ENCODE measurements at places on chromosomes 7 and 10. TPM values are rescaled to one million over a fixed set of nuclear protein-coding genes. Genes with fewer than 3 reads are reported as not detected.

ADCY1 gene
- total RNA-seq = not detected

GRCh38 chr10:43350156-43350555 is 21.3 kb upstream of the FXYD4 start:
- no peak for DNase-seq
- H3K36me3 ChIP-seq = no peaks in the 10 kb centered on the region
- no peaks in the 10 kb centered on the region for H3K4me1 ChIP-seq
- peaks cover 3% of the 10 kb centered on the region for H3K27me3 ChIP-seq
- no peak overlapping the region for H3K4me3 ChIP-seq

DNA sequence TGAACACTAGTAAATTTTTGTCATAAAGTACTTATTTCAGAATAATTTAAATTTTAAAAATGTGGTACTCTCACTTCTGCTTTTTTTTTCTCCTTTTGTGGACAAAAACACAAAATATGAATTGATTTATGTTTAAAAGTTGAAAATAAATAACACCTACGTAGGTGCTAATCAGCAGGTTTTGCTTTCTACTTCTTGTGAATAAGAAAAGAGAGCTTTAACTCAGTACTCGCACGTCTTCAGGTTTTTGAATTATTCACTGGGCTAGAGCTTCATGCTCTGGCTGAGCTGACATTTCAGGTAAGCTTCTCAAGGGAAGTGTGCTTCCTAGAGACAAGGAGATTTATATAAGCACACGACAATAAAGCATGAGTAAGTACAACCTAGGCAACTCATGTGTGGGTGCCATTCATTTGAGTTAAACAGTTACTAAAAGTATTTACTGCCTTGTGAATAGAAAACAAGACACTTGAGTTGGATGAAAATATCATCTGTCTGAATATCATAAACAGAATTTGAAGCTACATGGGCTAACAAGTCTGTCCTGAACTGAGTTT is 190.0 kb upstream of the POT1 start:
- H3K27ac ChIP-seq = no peak overlapping the region
- no peaks in the 10 kb centered on the region for H3K4me1 ChIP-seq
- no peak overlapping the region for H3K4me3 ChIP-seq
- no peaks in the 10 kb centered on the region for H3K27me3 ChIP-seq
- H3K36me3 ChIP-seq = no peaks in the 10 kb centered on the region

NIPSNAP2 gene
- 80.6 TPM for total RNA-seq

DNA sequence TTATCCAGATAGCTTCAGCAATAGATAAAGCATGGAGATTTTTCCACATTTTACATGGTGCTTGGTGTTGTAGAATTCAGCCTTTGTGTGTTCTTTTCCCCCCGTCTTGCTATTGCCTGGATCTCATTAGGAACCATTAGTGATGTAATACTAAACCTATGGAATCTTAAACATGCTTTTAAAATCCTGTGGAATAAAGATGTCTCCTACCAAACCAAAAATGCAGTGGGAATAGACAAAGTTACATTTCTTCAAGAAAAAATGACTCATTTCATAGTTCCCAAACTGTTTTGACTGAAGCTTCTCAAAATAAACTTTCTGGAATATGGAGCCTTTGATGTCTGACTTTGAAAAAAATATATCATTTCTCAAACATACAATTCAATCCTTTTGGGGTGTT is 44.0 kb downstream of the CALD1 start:
- peak overlapping the region; percentile 85 for H3K27ac ChIP-seq
- H3K36me3 ChIP-seq = no peaks in the 10 kb centered on the region
- H3K27me3 ChIP-seq = no peaks in the 10 kb centered on the region

- no peak overlapping the region for H3K27ac ChIP-seq
- H3K36me3 ChIP-seq = no peaks in the 10 kb centered on the region
- DNase-seq = no peak
These were observed 7.6 kb downstream of the NDST2 start for GRCh38 chr10:73803680-73804286.

GRCh38 chr10:100519311-100520051 is at the start of gene SEC31B:
TSS of gene SEC31B (minus strand) at chr10:100519861. CDS start at chr10:100516952, 2,909 bp downstream.
- no peak for DNase-seq
- no peaks in the 10 kb centered on the region for H3K4me1 ChIP-seq
- no peak within 1 kb of the TSS for H3K27ac ChIP-seq
- H3K36me3 ChIP-seq = no peaks in the 10 kb centered on the region
- peak within 1 kb of the TSS; percentile 28 for H3K4me3 ChIP-seq

- DNase-seq = no peak
- H3K27me3 ChIP-seq = no peaks in the 10 kb centered on the region
- no peaks in the 10 kb centered on the region for H3K4me1 ChIP-seq
- H3K27ac ChIP-seq = no peak overlapping the region
- H3K36me3 ChIP-seq = no peaks in the 10 kb centered on the region
These were observed 243.5 kb upstream of the ZNF32 start for GRCh38 chr10:43892062-43892770.

- H3K4me1 ChIP-seq = no peaks in the 10 kb centered on the region
- H3K27me3 ChIP-seq = peaks cover 3% of the 10 kb centered on the region
- H3K27ac ChIP-seq = no peak overlapping the region
These were observed 25.4 kb upstream of the ZNF735 start for GRCh38 chr7:64181586-64181985.

GPRIN2 gene
- total RNA-seq = not detected

DNA sequence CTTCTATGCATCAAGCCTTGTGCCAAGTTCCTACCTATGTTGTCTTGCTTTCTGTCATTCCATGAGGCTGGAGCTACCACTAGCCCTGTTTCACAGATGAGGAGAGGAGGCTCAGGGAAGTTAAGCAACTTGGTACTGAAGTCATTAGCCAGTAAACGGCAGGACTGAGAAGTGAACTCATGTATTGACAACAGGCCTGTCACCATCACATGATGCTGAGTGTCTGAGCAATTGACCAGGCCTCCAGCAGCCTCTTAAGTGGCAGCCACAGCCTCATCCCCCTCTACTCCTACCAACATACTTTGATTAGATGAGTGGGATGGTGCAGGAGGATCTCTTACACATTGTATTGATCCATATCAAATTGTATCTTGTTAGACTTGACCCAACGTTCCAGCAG is 317.6 kb downstream of the GRID1 start:
- no peak overlapping the region for H3K27ac ChIP-seq
- no peaks in the 10 kb centered on the region for H3K4me1 ChIP-seq
- H3K4me3 ChIP-seq = no peak overlapping the region
- DNase-seq = no peak
- H3K27me3 ChIP-seq = no peaks in the 10 kb centered on the region
- no peaks in the 10 kb centered on the region for H3K36me3 ChIP-seq

DNA sequence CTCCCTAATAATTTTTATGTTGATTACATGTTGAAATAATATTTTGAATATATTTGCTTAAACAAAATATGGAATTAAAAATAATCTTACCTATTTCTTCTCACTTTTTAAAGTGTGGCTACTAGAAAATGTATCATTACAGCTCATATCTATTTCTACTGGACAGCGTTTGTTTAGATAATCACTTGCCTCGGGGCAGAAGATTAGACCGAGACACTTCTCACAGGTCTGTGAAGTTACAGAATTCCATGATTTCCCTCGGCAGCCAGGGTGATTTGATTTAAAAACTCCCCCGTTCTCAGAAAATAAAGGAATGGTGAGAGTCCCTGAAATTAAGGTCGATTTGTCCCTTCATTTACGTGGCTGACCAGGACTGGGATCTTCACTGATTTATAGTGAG is 162.5 kb downstream of the DGKI start:
- H3K27me3 ChIP-seq = no peaks in the 10 kb centered on the region
- DNase-seq = no peak
- H3K27ac ChIP-seq = peak overlapping the region; percentile 44
- H3K36me3 ChIP-seq = no peaks in the 10 kb centered on the region

DNA sequence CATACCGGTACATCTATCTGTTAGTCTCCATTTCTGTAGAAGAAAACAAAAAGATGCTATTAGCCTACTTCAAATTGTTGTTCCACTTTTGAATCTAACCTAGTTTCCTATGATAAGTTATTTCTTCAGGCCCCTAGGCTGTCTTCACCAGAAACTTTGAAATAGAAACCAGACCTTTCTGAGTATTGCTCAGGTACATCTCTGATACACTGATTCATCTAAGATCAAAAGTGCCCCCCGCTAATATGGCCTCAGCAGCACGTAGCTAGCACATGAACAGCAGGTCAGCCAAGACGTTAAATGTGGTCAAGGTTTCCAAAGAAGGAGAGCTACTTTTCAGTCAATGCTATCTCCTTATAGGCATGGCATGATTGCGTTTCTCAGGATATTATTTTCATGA is 23.6 kb downstream of the CTAGE6 start:
- H3K4me1 ChIP-seq = no peaks in the 10 kb centered on the region
- no peaks in the 10 kb centered on the region for H3K36me3 ChIP-seq
- no peaks in the 10 kb centered on the region for H3K27me3 ChIP-seq
- no peak overlapping the region for H3K4me3 ChIP-seq

DNA sequence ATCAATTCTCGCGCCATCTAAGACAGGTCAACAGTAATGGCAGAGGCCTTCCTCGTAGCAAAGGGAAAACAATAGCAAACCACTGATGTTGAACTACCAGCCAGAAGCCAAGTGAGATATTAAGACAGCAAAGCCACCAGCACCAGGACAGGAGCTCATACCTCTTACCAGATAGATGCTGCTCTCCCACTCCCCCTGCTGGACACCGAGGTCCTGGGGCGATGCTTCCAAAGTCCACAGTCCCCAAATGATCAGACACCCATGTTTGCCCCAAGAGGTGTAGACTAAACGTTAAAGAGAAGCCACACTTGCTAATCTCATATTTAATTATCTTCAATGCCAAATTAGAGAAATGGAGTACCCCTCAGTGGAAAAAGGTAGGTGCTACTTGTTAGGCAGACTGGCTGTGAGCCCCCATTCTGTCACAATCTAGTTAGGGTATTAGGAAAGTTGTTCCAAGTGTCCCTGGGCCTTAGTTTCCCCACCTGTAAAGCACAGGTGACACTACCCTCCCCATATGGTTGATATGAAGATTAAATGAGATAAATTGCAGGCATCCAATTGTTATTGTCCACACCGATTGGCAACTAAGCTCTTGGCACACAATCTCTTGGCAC is 39.9 kb downstream of the TOMM7 start:
- no peak overlapping the region for H3K4me3 ChIP-seq
- no peaks in the 10 kb centered on the region for H3K4me1 ChIP-seq
- peak; percentile 34 for DNase-seq
- peak overlapping the region; percentile 57 for H3K27ac ChIP-seq
- H3K36me3 ChIP-seq = no peaks in the 10 kb centered on the region

VWDE gene
- total RNA-seq = 0.95 TPM

DNA sequence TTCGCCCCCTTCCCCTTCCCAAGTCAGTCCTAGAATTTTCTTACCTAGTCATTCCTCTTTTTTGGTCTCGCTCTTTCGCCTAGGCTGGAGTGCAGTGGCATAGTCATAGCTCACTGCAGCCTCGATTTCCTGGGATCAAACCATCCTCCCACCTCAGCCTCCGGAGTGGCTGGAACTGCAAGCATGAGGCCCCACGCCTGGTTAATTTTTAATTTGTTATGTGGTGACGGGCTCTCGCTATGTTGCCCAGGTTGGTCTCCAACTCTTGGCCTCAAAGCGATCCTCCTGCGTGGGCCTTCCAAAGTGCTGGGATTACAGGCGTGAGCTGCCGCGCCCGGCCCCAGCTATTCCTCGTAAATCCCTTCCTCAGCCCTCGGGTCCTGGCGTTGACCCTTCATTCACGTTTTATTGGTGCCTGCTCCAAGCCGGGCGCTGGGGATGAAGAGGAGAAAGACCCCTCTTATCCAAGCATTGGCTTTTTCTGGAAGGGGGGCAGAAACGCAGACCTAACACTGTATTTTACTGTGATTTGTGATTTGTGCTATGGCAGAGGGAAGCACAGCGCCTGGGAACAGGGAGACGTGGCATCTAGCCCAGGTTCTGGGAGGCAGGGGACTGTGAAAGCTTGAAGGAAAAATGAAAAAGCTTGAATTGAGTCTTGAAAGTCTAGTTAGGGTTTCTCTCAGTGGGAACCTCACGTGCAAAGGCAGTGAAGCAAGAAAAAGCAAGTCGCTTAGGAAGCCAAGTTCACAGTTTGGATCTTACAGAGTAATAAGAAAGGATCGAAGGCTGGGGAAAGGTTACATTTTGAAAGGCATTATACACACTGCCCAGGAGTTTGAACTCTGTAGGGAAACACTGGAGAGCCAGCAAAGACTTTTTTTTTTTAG is 516 bp downstream of the ZNHIT1 start:
- H3K4me1 ChIP-seq = peaks cover 12% of the 10 kb centered on the region
- peak overlapping the region; percentile 91 for H3K27ac ChIP-seq
- H3K4me3 ChIP-seq = peak overlapping the region; percentile 68
- DNase-seq = no peak
- H3K36me3 ChIP-seq = no peaks in the 10 kb centered on the region
- no peaks in the 10 kb centered on the region for H3K27me3 ChIP-seq

DNA sequence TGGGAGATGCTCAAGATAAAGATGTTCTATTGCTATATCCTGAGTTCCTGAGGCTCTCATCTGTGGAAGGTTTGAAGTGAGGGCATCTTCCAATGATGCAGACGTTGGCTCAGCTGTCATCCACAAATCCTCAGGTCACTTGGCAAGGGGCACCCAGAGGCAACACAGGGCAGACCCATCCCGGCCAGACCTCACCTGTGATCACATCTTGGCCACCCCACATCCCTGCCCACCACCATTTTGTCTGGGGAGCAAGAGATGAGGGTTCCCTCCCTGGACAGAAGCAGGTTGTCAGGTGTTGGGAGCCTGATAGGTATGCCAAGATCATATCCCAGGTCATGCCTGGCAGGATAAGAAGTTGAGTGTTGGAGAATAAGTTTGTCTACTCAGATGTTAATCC is 918.2 kb upstream of the ZNF722 start:
- no peak for DNase-seq
- no peaks in the 10 kb centered on the region for H3K4me1 ChIP-seq
- no peak overlapping the region for H3K4me3 ChIP-seq

VAX1 gene
- total RNA-seq = not detected

ZNF488 gene
- not detected for total RNA-seq

DNA sequence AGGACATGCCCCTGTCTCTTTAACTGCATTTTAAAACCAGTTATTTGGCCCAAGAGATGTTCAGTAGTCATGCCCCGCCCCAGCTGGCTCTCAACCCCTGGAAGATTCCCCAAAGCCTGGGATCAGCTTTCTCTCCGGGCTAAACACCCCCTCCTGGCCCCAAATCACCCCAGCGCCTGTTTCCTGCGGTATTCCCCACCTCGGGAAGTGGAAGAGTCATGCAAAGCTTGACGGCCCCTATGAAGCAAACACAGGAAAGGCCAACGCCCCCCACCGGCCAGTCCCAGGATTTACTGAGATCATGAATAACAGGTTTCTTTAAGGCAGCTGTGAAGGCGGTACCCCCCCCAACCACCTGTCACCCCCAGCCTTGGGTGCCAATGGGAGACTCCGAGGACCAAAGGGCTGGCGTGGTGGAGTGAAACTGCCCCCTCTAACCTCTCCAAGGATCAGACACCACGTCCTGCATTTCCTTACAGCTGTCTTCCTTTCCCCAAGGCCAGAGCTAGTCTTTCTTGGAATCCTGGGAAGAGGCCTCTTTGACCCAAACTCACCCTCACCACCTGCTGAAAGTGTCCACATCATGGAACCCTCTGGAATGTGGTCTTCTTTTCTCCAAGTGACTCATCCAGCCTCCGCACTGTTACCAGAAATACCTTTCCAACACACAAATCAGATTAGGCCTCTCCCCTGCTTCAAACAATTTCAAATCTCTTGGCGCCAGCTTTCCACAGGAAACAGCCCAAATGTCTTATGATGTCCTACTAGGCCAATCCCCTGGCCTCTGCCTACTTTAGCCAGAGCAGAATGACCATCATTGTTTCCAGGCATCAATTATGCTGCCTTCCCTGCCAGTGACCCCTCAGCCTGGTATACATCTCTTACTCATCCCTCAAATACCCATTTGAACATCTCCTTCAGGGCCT is 301.5 kb downstream of the ZEB1 start:
- DNase-seq = peak; percentile 76
- H3K4me1 ChIP-seq = peaks cover 10% of the 10 kb centered on the region
- H3K27ac ChIP-seq = peak overlapping the region; percentile 67
- H3K36me3 ChIP-seq = no peaks in the 10 kb centered on the region
- no peaks in the 10 kb centered on the region for H3K27me3 ChIP-seq

Measured in uterus (tissue), 4 donors.